ENCODE measurements at places on chromosomes 1 and 21.

DNA sequence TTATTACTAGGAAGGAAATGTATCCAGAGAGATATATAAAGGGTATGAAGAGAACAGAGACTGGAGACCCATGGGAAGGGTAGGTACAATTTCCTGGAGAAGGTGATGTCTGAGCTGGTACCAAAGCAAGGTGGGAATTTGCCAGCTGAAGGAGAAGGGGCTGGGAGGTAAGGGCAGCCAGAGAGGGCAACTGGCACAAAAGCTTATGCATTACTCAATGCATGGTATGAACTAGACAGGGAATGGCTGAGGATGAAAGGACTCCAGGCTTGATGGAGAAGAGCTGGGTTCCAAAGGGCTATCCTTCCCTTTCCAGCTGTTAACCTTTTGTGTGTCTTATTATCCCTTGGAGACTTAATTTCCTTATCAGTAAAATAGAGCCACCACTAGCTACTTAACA, 113.6 kb upstream of the GADD45A start:
- DNase-seq, result no peak

DNA sequence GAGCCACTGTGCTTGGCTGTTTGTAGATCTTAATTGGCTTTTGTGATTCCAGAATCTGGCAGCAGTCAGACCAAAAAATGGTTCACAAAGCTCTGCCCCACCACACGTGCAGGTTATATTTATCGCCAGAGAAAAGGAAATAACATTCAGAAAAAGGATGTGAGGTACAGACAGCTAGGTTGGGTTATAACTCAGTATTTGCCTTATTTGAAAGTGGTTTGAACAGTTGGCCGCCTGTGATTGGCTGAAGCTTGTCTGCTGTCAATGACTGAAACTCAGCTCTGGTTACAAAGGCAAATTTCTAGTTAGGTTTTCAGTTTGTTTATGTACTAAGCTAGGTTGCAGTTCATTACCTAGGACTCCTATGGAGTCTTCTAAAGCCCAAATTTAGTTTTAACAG, 9.6 kb downstream of the SH3BGR start:
- no peak for DNase-seq

DNA sequence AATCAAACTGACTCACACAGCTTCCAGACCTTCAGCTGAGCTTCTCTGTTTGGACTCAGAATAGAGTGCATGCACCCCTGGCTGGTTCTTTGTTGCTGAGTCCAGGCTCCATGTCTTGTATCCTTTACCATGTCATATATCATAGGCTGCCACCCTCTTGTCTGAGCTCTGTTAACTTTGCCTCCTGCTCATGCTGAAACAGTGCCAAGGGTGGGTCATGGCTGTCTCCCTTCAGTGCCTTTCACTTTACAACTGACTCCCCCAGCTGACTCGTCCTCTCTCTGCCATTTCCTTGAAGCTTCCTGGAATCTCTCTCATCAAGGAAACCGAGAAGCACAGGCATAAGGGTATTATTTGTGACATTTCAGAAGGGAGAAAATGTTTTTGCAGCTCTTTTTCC, 885.3 kb downstream of the TTLL7 start:
- no peak for DNase-seq

DNA sequence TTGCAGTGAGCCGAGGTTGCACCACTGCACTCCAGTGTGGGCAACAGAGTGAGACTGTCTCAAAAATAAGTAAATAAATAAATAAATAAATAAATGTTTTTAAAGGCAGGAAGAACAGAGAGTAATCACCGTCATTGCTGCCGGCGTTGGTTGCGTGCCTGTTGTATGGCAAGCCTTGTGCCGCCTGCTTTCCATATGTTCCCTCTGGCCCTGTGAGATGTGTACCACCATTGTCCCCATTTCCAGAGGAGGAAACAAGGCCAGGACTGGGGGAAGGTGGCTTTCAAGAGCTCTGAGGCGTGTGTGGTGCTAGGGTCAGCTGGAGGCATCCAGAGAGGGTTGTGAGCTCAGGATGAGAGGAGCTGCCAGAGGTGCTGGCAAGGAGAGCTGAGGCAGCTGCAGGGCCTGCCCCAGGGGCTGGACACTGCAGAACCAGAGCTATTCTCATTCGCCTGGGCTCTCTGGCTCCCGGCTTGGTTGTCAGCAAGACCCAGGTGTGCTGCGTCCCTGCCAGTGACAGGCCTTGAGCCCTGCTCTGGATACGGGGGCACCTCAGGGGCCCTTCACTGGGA, 5.2 kb upstream of the MARCKSL1 start:
- no peak for DNase-seq

GRCh38 chr1:154408174-154408777, 3.1 kb downstream of the IL6R start:
- no peak for DNase-seq

- no peak for DNase-seq
Measured at GRCh38 chr1:153277852-153278251, 18.4 kb downstream of the LORICRIN start.

- no peak for DNase-seq
Measured at GRCh38 chr1:3275471-3276340, 178.8 kb upstream of the ARHGEF16 start.

DNA sequence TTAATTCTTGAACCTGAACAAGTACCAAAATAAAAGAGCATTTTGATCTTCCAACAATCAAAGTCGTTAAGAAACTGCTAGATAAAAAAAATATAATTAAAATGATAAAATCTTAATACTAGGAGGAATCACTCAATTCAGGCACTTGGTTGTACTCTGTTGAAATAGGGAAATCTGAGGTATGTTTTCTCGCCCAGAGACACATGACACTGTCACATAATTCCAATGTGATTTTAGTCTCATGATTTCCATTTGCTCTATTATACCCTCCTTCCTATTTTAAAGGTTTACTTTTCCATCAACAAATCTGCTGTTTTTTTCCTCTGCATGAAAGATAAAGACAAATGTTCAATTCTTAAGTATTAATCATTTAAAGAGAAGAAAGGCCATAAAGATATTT, 97.6 kb downstream of the ZZZ3 start:
- no peak for DNase-seq

Measured in NCI-H1092 treated with DMSO at 0.1 percent for 48 hours (cell line).